H1 (cell line): ENCODE measurements at places on chromosomes 4 and X.

DNA sequence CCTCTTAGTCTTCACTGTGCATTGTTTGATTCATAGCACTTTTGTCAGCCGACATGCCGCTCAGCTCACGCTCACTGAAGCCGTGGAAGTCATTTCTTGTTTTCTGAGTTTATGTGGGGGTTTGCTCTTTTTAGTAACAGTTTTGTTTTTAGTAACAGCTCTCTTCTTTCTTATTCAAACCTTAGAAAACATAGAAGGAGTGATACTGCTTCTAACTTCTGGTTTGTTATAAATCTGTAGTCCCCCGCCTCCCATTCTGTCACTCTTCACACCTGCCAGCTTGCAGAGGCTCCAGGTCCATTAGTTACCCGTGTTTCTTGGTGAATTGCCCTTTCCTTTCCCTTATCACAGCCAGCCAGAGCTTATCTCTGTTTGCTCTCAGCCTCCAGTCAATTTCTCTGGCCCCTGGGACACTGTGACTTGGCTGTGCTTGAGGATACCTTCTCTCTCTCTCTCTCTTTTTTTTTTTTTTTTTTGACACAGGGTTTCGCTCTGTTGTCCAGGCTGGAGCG lies 50.5 kb downstream of the GRK4 start:
- H3K27ac ChIP-seq = no peak overlapping the region
- DNase-seq = no peak
- H3K4me1 ChIP-seq = no peaks in the 10 kb centered on the region

DNA sequence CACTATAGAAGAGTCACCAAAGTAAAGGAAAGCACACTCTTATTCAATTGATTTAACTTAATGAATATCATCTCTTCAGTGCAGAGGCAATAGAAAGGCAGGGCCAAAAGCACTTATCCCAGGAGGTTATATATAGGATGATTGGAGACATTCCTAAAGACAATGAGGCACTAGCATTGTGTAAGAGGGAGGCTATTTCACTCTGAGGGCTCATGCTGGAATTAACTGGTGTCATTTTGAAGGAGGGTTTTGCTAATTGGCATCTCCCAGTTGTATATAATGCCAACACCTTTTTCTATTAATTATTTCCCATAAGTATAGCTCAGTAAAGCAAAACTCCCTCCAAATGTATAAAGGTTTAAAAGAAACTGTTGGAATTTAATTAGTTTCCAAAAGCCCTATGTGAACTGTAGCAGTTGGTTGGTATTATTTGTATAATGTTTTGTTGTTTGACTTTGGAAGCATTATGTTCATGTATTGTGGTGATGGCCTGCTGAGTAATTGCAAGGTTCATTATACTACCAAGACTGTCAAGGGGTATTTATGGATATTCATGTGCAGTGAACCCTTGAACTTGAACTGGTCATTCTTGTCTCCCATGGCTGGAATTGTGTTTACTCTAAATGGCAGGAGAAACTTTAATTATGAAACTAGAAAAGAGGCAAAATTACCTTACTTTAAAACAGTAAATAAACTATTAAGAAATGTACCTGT lies 270.3 kb downstream of the BMPR1B start:
- no peak overlapping the region for H3K4me3 ChIP-seq
- no peaks in the 10 kb centered on the region for H3K27me3 ChIP-seq
- H3K36me3 ChIP-seq = no peaks in the 10 kb centered on the region
- DNase-seq = no peak
- no peaks in the 10 kb centered on the region for H3K4me1 ChIP-seq

- no peaks in the 10 kb centered on the region for H3K4me1 ChIP-seq
- H3K27me3 ChIP-seq = no peaks in the 10 kb centered on the region
- H3K4me3 ChIP-seq = no peak overlapping the region
- no peak overlapping the region for H3K27ac ChIP-seq
Measured at GRCh38 chrX:20231598-20231997, 35.1 kb downstream of the RPS6KA3 start.

DNA sequence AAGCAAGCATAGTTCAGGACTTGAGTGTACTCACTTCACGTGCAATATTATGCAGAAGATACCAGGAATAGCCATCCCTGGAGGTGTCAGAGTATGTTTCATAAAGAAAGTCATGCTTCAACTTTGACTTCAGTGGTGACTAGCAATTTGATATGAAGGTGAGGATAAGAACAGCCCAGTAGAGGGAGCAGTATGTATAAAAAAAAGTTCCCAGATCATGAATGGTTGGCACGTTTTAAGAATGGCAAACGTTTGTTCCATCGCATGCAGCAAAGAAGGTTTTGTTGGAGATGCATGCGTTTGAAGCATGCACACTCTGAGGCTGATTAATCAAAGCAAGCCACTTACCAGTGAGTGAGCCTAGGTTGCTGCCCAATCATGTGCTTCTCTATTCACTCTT lies 33.5 kb upstream of the SLITRK4 start:
- no peaks in the 10 kb centered on the region for H3K27me3 ChIP-seq
- H3K4me1 ChIP-seq = no peaks in the 10 kb centered on the region
- DNase-seq = no peak
- no peak overlapping the region for H3K4me3 ChIP-seq
- H3K36me3 ChIP-seq = no peaks in the 10 kb centered on the region
- no peak overlapping the region for H3K27ac ChIP-seq

DNA sequence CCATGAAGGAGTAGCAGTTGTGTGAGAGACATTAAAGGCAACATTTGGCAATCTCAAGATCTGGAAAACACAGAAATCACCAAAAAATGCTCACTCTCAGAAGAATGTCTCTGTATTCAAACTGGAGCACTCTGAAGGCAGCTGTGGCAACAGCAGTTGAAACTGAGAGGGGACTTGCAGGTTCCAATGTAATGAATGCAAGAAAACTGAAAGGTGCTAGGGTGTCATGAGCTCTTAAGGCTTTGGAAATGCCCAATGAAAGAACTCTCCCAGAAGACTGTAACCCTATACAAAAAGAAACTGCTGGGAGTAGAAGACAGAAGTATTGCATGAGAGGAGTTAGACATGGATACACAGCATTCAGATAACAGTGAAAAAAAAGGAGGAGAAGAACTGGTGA lies 118.2 kb upstream of the HTR2C start:
- DNase-seq = no peak
- H3K27ac ChIP-seq = peak overlapping the region; percentile 70; the same call in 1 of the 2 replicates
- no peaks in the 10 kb centered on the region for H3K27me3 ChIP-seq
- H3K4me3 ChIP-seq = peak overlapping the region; percentile 42; the same call in 1 of the 2 replicates

GRCh38 chr4:113756005-113756410 lies 5.5 kb downstream of the CAMK2D start:
- H3K36me3 ChIP-seq = no peaks in the 10 kb centered on the region
- peaks cover 8% of the 10 kb centered on the region for H3K27me3 ChIP-seq
- DNase-seq = no peak
- H3K27ac ChIP-seq = no peak overlapping the region

DNA sequence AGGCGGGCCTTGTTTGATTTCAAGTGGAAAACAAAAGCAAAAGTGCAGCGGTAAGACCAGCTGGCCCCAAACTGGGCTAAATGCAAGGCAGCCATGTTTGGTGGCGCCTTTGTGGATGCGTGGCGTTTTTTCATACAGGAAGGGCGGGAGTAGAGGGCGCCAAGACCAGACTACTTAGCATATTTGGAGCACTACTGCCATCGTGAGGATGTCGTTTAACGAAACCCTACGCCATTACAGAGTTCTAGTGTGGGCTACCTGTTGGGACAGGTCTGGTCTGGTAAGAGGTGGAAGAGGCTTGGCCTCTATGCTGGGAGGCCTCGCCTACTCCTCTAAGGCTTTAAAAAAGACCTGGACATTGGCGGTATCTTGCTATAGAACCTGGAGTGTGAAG lies 230.7 kb upstream of the STK26 start:
- DNase-seq = no peak
- H3K27me3 ChIP-seq = no peaks in the 10 kb centered on the region
- H3K36me3 ChIP-seq = peaks cover 9% of the 10 kb centered on the region; the same call in 1 of the 2 replicates
- no peak overlapping the region for H3K27ac ChIP-seq

- H3K4me1 ChIP-seq = no peaks in the 10 kb centered on the region
- no peak for DNase-seq
- no peak overlapping the region for H3K4me3 ChIP-seq
- no peaks in the 10 kb centered on the region for H3K36me3 ChIP-seq
- peaks cover 6% of the 10 kb centered on the region for H3K27me3 ChIP-seq
Measured at GRCh38 chrX:107831071-107831730, 5.5 kb downstream of the MID2 start.

DNA sequence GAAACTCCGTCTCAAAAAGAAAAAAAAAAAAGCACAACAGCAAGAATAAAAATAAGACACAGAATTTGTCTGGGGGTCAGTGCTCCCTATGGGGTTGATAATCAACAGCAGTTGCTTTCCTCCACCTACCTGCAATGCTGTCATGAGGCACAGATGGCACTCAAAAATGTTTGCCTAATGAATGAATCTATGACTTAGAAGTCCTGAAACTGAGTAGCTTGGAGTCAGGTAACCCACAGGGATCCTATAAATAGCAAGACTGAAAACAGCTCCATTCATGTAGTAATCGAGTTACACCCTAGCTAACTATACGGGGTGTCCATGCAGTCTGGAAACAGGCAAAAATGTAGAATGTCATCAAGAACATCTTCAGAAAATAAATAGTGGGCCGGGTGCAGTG lies 19.8 kb upstream of the DDX3X start:
- no peak overlapping the region for H3K4me3 ChIP-seq
- DNase-seq = no peak
- H3K27me3 ChIP-seq = no peaks in the 10 kb centered on the region
- no peak overlapping the region for H3K27ac ChIP-seq

- peaks cover 6% of the 10 kb centered on the region; the same call in 1 of the 2 replicates for H3K36me3 ChIP-seq
- peaks cover 14% of the 10 kb centered on the region for H3K4me1 ChIP-seq
- DNase-seq = no peak
- peak overlapping the region; percentile 50 for H3K4me3 ChIP-seq
Measured at GRCh38 chr4:5710065-5710960, 688 bp upstream of the EVC start.

DNA sequence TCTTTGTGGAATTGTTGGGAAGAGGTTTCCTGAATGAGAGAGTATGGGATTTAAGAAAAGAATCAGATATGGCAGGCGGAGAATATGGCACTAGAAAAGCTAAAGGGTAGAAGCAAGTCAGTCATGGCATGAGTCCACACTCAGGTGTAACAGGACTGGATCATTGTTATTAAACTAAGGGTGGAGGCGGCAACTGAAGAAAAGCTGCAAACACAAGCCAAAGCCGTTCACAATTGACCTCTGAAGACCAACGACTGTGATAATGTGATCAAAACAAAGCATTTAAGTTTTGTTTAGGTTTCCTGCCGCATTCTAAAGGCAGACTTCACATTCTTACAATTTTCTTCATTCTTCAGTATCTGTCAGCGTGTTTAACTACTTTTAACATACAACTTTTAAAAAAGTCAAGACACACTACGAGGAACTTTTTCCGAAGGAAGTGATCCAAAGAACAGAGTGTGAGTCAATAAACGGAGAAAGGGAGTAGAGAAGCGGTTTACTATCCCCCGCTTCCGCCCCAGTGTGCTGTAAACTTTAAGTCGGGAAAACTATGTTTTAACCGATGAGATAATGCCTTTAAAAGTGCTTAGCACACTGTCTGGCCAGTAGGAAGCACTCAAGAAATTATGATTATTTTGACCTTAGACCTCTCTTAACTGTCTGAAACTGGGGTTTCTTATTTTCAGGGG lies 909 bp upstream of the SLAIN2 start:
- H3K27me3 ChIP-seq = no peaks in the 10 kb centered on the region
- DNase-seq = no peak
- H3K27ac ChIP-seq = peak overlapping the region; percentile 43
- H3K4me3 ChIP-seq = peak overlapping the region; percentile 73
- no peaks in the 10 kb centered on the region for H3K36me3 ChIP-seq
- H3K4me1 ChIP-seq = peaks cover 13% of the 10 kb centered on the region; the same call in 1 of the 2 replicates

- DNase-seq = no peak
- no peak overlapping the region for H3K27ac ChIP-seq
Measured at GRCh38 chr4:28449085-28449484, 1588.4 kb downstream of the STIM2 start.

- no peak for DNase-seq
- H3K36me3 ChIP-seq = no peaks in the 10 kb centered on the region
- H3K4me1 ChIP-seq = peaks cover 2% of the 10 kb centered on the region
- H3K27ac ChIP-seq = no peak overlapping the region
- no peak overlapping the region for H3K4me3 ChIP-seq
- no peaks in the 10 kb centered on the region for H3K27me3 ChIP-seq
Measured at GRCh38 chrX:112830540-112830939, 10.1 kb downstream of the AMOT start.

DNA sequence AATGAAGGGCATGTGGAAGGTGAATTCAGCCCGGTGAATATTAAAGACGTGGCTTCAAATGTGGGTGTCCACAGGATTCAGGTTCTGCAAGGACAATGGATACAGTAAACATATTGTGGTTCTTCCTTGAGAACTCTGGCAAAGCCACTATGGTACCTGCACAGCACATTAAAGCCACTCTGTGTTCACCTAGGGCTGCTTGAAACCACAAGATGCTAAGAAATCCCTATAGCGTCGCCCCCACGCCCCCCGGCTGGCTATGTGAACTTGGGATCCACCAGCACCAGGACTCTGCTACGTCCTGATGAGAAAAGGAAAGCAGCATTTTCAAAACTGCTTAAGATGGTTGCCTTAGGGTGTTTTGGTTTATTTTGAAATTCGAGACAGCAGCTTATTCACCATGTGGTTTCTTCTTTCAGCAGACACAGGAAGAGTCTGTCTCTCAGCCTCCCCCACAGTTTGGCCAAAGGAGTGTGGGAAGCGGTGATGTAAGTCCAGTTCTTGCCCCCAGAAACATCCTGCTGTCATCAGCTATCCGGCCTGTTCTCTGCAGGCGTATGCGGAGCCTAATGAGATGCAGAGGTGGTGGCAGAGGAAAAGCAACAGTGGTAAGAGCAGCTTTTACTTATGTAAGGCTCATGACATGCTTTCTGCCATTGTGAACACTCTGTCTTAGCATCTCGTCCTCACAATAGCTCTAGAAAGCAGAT lies 111.5 kb downstream of the AFAP1 start:
- no peaks in the 10 kb centered on the region for H3K36me3 ChIP-seq
- peaks cover 7% of the 10 kb centered on the region for H3K4me1 ChIP-seq
- H3K27ac ChIP-seq = no peak overlapping the region
- no peaks in the 10 kb centered on the region for H3K27me3 ChIP-seq
- no peak overlapping the region for H3K4me3 ChIP-seq
- DNase-seq = no peak

GRCh38 chrX:70762285-70762684 lies 146.2 kb downstream of the TEX11 start:
- H3K36me3 ChIP-seq = no peaks in the 10 kb centered on the region
- no peak overlapping the region for H3K4me3 ChIP-seq
- DNase-seq = no peak
- H3K27me3 ChIP-seq = no peaks in the 10 kb centered on the region
- H3K27ac ChIP-seq = no peak overlapping the region

DNA sequence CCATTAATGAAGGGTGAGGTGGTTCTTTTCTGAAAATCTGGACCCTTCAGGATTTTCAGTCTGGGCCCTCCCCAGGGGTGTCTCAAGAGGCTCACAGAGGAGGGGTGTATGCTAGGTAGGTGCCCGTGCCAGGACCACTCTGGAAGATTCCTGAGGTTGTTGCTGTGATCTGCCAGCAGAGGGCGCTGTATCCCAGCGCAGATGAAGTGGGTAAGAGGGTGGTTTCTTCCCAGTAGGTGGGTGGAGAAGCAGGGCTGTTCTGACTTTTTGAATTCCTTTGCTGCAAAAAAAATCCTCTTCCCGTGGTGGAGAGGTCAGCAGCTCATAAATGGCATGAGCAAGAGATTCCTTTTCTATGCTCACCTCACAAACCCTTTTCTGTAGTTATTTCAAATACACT lies 51.1 kb downstream of the SCML1 start:
- DNase-seq = peak; percentile 19
- H3K4me3 ChIP-seq = no peak overlapping the region
- H3K4me1 ChIP-seq = peaks cover 3% of the 10 kb centered on the region; the same call in 1 of the 2 replicates
- no peak overlapping the region for H3K27ac ChIP-seq
- H3K27me3 ChIP-seq = no peaks in the 10 kb centered on the region

GRCh38 chr4:1903035-1903434 lies 31.8 kb downstream of the NSD2 start:
- H3K27me3 ChIP-seq = no peaks in the 10 kb centered on the region
- H3K4me3 ChIP-seq = no peak overlapping the region
- no peak overlapping the region for H3K27ac ChIP-seq
